Lower lobe of right lung (tissue), 2 donors: ENCODE measurements at places on chromosomes 2 and 18. TPM values are rescaled to one million over a fixed set of nuclear protein-coding genes. Genes with fewer than 3 reads are reported as not detected.

- no peak for DNase-seq
These were observed 25.1 kb downstream of the MAL start for GRCh38 chr2:95050385-95051300.

DNA sequence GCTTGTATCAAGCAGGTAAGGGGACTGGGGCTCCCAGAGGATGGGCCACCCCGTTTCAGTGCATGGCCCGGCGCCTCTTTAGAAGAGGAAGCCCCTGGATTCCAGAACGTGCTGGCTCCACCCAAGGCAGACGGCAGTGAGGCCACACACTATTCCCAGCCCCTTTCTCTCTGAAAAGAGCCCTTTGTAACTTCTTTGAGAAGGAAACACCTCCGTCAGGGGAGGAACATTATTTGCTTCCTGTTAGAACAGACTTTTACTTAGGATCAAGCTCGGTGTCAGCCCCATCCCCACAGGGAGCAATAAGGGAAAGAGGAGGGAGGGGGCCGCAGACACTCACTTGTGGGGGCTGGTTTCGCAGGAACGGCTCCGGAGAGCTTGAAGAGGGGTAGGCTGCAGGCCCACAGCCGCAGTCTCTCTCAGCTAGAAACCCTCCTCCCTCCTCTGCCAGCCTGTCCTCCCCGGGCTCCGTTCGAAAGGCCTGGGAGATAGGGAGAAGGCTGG, 49.6 kb upstream of the RMDN2 start:
- DNase-seq: no peak

DNA sequence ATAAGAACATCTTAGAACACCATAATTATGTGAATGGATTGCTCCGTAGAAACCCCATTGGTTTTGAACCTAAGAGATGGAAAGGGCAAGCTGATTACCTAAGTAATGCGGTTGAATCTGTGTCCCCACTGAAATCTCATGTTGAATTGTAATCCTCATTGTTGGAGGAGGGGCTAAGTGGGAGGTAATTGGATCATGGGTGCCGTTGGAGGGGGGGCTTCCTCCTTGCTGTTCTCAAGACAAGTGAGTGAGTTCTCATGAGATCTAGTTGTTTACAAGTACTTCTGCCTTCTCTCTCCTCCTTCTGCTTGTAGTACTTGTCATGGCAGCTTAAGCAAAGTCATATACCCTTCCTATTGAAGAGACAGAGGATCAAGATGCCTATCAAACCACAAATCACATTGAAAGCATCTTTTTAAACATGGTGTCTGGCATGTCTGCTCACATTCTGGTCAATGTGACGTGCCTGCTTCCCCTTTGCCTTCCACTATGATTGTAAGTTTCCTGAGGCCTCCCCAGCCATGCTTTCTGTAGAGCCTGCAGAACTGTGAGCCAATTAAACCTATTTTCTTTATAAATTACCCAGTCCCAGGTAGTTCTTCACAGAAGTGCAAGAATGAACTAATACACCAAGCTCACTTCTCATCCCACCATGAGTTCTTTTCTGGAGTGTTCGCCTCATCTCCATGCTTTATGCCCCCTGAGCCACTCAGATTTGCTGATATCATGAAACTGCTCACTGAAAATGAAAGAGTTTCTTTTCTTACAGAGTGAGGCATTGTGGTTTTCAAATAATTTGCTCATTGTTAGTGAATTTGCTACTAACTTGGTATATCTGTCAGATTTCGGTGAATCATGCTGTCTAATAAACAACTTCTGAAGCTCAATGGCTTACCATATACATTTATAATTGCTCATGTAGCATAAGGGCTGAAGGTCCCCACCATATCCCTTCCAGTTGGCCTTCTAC, 23.6 kb downstream of the KCNE4 start:
- no peak for DNase-seq

GRCh38 chr18:62170857-62171256, 16.0 kb downstream of the PIGN start:
- no peak for DNase-seq

GAREM2 gene
- total RNA-seq: 2.0 TPM

PCARE gene
- 0.95 TPM for total RNA-seq

DNA sequence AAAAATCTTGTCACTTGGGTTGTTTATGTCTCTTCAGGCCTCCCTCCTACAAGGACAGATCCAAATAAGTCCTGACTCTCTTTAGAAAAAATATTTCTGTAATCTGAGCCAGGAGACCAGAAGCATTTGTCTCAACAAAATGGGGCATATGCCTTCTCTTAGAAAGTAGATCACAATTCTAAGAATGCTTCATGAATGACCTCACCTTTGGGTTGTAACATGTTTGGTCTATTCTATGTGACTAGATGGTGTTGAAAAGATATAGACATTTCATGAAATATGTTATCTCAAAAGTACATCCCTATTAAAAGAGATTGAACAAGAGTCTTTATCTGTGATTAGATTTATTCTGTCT, 159.0 kb upstream of the SETBP1 start:
- DNase-seq: no peak

DNA sequence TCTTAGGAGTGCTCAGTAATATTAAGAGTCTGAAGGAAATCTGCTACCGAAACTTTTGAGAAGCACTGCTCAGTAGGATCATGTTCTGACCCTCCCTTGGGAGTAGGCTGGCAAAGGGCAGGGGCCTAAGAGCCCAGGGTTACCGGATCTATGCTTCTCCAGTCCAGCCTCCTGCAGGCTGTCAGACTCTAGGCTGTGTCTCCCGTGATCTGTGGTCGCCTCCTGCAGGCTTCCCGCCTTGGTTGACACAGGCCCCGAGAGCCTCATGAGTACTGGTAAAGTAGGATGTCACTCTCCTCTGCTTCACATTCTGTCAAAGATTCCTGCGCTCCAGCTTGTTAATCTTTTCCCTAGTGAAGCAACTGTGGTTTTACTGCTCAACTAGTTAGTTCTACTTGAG, 647.8 kb upstream of the RAB6C start:
- no peak for DNase-seq

DNA sequence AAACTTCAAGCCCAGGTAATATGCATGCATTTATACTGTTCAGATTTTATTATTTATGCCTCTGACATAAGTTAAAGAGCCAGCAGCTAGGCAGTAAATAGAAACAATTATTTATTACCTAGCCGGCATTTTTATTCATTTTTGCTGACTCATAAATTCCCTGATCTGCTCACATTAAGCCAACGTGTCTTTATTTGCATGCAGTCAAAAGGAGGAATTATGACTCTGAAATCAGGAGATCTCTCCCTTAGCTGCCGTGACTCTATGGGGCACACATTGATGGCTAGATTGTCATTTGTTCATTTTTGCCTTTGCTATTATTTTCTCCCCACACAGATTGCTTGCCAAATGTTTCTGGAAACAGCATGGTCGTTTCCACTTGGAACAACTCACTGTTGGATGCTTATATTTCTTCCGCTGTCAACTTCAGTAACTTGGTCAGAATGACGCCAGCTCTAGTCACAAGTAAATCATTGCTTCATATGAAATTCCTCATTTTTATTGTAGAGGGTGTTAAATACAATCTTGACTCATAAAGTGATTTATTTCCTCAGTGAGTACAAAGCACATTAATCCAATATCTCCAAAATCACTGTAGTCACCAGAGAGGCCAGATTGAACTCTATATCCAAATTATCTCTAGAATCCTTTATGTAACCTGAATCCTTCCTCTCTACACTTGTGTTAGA, 15.9 kb upstream of the ZBTB14 start:
- DNase-seq: no peak

DNA sequence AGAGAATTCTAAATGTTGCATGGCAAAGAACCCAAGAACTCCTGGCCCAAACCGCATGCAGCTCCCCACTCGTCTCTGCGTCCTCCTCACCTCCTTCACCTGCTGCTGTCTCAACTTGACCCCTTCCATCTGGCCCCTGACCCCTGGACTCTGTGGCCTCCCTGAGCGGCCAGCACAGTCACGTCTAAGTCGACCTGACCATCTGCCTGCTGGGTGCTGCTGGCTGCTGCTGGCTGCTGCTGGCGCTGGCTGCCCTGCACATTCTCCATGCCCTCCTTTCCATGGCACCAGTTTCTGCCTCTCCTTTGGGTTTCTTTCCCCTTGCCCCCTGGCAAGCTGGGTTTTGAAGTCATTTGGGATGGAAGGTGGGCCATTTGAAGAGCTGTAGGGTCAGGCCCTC, 30.1 kb upstream of the ASB1 start:
- DNase-seq: no peak

SERPINB11 gene
- 0.77 TPM for total RNA-seq

ITGA4 gene
- total RNA-seq: 24.0 TPM

DNA sequence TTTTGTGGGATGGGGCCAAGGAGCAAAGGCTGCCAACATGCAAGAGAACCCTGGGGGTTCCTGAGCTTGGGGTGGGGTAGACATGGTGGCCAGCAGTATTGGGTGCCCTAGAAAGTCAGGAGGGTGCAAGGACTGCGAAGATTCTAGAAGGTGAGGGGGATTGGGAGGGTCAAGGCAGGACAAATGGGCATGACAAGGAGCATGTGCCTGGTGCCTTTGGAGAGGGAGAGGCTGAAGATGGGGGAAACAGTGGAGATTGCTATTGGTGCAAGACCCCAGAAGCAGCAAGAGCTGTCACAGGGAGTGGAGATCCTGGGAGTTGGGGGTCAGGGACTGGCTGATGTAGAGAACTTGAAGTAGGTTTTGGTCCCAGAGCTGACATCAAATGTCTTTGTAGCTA, 7.5 kb downstream of the B3GNT2 start:
- DNase-seq: no peak

GRCh38 chr2:24164416-24164973, 10.4 kb upstream of the FAM228A start:
- peak; percentile 59 for DNase-seq

RPRM gene
- total RNA-seq: 0.27 TPM

- DNase-seq: no peak
These were observed 41.6 kb downstream of the ZBTB7C start for GRCh38 chr18:48367557-48367956.

KIF1A gene
- total RNA-seq: 0.24 TPM
